ENCODE measurements at places on chromosomes 5 and 9.

GRCh38 chr9:37983381-37984067 is 79.6 kb upstream of the SLC25A51 start:
- no peak for DNase-seq

GRCh38 chr5:94693043-94693822 is 74.8 kb downstream of the SLF1 start:
- no peak for DNase-seq

DNA sequence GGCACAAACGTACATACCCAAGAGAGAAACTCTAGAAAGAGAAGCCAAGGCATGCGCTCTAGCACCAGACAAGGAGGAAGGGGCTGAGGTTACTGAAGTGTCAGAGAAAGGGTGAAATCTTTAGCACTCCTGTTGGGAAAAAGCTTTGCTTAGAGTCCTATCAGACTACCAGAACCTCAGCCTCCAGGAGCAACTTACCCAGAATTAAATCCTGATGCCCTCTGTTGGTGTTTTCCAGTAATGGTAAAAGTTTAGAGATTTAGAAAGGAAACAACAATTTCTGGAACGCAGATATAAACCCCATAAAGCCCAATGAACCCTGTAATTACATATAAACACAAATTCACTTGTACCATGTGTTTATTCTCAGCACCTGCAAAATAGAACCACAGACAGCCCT is 33.2 kb upstream of the ASTN2 start:
- DNase-seq: no peak

DNA sequence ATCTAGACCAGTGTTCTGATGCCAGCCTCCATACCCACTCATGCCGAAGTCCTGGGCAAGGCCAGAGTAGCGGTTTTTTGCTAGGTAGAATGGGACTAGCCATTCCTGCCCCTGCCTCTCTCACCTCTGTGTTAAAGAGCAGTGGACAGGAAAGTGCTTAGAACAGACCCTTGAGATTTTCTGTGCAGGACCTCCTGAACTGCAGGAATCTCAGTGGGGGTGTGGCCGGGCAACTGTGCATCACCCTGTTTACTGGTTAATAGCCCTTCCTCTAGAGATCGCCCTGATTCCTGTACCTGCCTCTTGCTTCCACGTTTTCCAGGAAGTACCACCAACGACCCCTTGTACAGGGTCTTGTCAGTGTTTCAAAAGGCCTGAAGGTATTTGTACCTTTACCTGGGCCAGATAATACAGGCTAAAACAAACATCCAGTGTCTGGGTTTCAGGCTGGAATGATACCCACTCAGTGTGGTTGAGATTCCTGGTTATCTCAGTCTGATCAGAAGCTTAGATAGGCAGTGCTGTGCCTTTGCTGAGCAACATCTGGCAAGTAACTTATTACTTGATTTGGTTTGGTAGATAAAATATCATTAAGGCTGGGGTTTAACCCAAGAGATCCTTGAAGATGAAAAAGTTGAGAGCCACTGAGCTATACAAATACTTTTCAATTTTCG is 65.9 kb downstream of the RGS3 start:
- DNase-seq: no peak

- no peak for DNase-seq
Observed at GRCh38 chr5:92002721-92003274, 619.7 kb upstream of the ARRDC3 start.

GRCh38 chr9:7293091-7293490 is 506.5 kb downstream of the DMAC1 start:
- DNase-seq: no peak

GRCh38 chr9:105299190-105299854 is 54.9 kb downstream of the SLC44A1 start:
- DNase-seq: no peak

GRCh38 chr5:90613918-90614504 is 55.4 kb downstream of the ADGRV1 start:
- no peak for DNase-seq

DNA sequence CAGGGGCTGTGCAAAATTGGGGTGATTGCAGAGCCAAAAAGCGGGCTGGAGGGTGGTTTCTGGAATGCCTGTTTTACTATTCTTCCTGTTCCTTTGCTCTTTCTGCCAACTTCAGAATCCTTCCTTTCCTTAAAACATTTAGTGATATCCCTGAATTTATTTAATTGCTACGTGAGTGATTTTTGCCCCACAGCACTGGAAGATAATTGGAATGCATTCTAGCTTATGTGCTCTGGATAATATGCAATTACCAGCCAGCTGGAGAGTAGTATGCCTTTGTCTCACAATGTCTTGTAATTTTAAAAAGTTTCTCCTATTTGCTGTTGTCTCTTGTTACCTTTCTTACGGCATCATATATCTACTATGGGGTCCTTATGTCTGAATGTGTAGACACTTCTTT is 115.8 kb downstream of the SMARCA2 start:
- no peak for DNase-seq

DNA sequence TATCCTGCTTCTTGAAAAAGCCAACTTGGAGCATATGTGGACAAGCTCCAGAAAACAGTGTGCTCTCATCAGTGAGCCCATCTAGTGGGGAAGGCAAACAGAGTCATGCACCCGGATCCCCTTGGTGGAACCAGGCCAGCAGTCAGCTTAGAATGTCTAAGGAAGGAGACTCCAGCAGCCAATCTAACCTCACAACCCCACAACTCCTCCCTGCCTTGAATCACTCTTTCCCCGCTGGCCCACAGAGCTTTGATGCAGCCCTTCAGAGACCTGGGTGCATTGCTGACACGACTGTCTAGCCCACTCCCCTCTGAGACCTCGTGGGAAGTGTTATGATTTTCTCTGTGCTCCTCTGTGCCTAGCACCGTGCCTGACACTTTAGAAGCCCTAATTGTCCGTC is 623.7 kb downstream of the BNC2 start:
- DNase-seq: no peak

GRCh38 chr9:97737429-97737828 is 40.3 kb upstream of the XPA start:
- DNase-seq: no peak

DNA sequence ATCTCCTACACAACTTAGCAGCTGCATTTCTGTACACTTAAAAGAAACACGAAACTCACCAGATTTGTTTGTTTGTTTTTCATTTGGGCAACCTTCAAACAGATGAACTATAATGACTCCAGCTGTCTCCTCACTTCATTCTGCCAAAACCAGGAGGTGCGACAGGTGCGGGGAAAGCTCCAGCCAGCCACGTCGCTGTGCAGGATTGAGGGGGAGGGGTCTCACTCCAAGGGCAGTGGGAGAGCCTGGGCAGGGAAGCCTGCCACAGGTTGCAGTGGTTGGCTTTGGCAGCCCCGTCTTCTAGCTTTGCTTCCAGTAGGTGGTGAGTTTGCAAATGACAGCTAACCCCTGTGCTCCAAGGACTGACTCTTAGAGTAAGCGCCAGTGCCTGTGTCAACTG is 215.8 kb downstream of the CEMIP2 start:
- DNase-seq: peak; percentile 42

- no peak for DNase-seq
Observed at GRCh38 chr9:33348998-33349397, 53.4 kb downstream of the AQP7 start.

GRCh38 chr9:69121155-69122081 is 52.7 kb upstream of the TJP2 start:
- DNase-seq: peak; percentile 71

DNA sequence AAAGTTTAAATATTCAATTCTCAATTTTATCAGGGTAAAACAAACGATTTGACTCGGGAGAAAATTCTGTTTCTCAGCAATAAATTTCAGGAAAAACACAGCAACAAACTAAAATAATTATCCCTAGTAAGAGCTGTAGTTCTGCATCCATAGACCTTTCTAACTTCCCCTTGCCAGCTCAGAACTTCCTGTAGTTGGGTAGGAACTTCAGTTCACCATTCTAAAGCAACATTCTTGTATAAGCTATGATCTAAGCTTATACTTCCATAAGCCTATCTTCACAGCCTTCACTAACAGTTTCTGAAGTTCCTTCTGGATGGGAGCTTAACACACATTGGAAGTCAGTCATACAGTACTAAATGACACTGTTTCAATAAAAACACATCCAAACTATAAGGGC is 96.6 kb downstream of the UBAP2 start:
- DNase-seq: no peak

DNA sequence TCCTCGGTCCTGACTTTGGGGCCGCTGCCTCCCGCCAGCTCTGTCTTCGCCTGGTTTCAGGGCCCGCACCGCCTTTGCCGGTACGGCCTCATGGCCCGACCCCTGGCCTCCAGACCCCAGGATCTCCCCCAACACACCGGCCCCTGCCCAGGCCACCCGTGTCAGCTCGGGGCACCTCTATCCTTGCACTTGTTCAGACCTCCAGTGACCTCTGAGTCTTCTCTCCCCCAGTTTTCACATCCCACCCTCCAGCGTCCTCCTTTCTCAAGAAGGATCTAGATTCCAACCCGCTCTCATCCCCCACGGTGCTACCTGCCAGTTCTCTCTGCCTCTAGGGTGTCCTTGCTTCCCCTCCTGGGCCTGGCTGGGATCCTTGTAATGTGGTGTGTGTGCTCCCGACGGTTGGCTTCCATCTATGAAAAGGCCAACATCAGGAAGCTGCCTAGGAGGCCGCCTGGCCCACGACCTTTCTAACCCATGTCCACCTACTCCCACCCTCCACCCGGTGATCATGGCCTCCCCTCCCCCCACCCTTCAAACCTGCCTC is 61.1 kb downstream of the SPATA31C2 start:
- DNase-seq: no peak

- DNase-seq: peak; percentile 82
Observed at GRCh38 chr9:36102742-36103495, 33.6 kb upstream of the GLIPR2 start.

DNA sequence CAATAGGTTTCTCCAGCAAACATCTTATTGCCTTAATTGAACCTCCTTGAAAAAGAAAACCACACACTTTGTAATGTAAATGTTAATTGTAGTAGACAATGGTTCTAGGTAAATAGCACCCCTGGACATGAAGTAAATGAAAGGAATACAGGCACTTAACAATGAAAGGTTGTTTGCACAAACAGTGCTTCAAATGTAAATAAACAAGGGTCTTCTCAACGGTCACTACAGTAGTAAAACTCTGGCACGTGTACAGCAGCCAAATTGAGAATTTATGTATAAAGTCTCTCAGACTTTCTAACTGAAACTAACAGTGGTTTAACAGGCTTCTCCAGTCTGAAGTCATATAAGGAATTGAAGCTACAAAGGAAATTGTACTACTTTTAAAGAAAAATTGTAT is 218.3 kb downstream of the MEF2C start:
- no peak for DNase-seq

DNA sequence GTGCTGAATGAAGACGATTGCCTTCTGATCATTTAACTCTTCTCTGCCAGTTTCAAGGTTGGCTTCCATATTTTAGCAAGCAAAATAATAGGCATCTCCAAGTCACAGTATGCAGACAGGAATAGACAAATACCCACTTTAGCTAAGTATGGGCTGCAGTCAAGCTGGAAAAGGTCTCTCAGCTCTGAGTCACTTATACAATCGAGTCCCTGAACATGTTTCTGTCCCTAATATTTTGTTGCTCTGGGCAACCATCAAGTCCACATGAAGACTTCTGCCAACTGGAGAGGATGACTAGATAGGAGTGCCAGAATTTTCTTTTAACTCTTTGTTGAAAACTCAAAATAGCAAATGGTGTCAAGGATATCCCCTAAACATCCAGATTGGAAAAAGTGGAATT is 575.3 kb downstream of the RAB3C start:
- DNase-seq: no peak

GRCh38 chr9:137380171-137380570 is 42.8 kb downstream of the EXD3 start:
- no peak for DNase-seq

GRCh38 chr9:38282756-38283155 is 109.7 kb upstream of the ALDH1B1 start:
- DNase-seq: no peak

DNA sequence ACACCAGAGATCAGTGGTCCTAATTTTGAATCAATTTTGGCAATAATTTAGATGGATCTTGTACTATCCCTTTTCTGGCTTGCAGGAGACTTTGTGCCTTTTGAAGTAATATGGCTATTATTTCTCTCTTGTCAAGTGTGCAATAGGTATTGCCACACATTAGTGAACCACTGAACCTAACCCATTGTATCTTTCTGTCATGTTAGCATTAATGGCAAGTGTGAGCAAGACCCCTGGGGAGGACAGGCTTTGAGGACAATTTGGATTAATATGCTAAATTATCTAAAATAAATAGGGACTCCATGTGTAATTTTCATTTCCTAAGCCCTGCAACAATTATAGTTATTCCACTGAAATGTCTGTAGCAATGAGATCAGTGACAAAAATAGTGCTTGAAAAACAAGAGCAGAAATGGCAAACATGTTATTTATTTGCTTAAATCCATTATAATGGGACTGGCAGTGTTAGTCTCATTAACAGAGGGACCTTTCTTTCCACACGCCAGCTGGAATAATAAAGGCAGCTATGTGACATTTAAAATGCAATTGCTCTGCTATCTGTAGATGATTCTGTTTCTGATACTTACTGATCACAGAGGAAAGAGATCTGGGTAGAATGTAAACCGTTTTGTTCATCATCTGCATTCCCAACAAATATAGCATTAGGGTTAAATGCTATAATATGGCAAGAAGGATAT is 753.3 kb upstream of the ZNF608 start:
- DNase-seq: no peak

DNA sequence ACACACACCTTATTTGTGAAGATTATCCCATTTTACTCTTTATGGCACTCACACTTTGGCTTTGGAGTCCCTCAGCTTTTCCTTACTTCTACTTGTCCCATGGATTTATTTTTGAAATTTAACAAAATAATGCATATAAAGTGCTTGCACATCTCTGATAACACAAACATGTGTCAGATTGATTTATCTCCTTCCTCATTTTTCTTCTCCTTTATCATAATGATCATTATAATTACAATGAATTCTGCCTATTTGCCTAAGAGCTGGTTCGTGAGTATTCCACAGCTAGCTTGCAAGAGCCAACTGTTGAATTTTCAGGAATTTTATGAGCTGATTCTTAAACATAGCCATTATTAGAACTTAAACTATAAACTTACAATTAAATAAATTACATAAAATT is 347.7 kb downstream of the CHSY3 start:
- DNase-seq: no peak

GRCh38 chr9:89873801-89874200 is 269.0 kb downstream of the GADD45G start:
- no peak for DNase-seq

GRCh38 chr9:98191671-98192502 is 550 bp downstream of the CORO2A start:
- DNase-seq: peak; percentile 46

DNA sequence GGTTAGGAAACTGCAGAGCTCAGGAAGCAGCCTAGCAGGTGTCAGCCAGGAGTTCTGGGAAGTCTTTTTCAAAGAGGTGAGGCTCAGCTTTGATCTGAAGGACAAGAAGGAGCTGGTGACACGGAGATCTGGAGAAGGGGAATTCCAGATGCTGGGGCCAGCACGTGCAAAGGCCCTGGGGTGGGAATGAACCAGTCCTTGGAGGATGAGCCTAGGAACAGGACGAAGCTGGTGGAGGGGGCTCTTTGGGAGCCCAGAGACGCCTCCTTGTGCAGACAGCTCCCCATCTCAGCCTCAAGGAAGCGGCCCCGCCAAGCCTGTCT is 15.2 kb upstream of the RNU6ATAC start:
- no peak for DNase-seq

Measured in nephron progenitor cell (in vitro differentiated cells).